Neural crest cell (in vitro differentiated cells): ENCODE measurements at places on chromosomes 4 and X. TPM values are rescaled to one million over a fixed set of nuclear protein-coding genes. Genes with fewer than 3 reads are reported as not detected.

- no peak overlapping the region for H3K4me3 ChIP-seq
- no peak for DNase-seq
- no peak overlapping the region for H3K27ac ChIP-seq
- H3K27me3 ChIP-seq: no peaks in the 10 kb centered on the region
These were observed 105.6 kb downstream of the APOOL start for GRCh38 chrX:85109235-85109634.

DNA sequence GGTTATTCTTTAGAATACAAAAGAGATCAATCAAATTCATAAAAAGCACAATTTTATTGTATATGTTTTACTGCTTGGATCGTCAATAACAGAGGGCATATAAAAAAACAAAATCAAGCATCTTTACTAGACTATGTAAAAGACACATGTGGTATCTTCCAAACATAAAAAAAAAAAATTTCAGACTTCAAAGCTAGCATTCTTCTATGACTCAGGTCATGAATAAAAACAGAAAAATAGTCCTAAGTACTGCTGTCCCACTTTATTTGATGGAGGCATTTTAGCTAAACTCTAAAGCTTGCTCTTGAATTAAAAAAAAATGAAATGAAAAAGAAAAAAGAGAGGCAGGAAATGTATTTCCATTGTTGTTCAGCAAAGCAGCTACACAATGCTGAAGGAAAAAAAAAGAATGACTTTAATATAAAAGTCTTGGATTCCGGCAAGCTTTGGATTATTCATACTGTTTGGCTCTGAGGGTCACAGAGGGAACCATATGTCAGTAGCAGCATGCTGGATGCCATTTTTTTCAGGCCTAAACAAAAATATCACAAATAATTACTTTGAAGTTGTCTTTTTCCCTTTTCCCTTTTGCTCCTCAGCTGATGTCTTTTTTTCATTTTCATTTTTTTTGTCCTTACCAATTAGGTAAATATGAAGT is 249.1 kb upstream of the DIAPH2 start:
- no peak overlapping the region for H3K4me3 ChIP-seq
- peaks cover 39% of the 10 kb centered on the region for H3K4me1 ChIP-seq
- H3K36me3 ChIP-seq: no peaks in the 10 kb centered on the region
- H3K27me3 ChIP-seq: no peaks in the 10 kb centered on the region
- no peak for DNase-seq

- H3K4me1 ChIP-seq: peaks cover 3% of the 10 kb centered on the region
- no peaks in the 10 kb centered on the region for H3K27me3 ChIP-seq
- no peak for DNase-seq
- peaks cover 10% of the 10 kb centered on the region for H3K36me3 ChIP-seq
- no peak overlapping the region for H3K27ac ChIP-seq
These were observed 113.8 kb upstream of the STIM2 start for GRCh38 chr4:26746802-26747213.

GRCh38 chr4:38647101-38647819 is 16.7 kb upstream of the KLF3 start:
- no peak overlapping the region for H3K27ac ChIP-seq
- H3K4me3 ChIP-seq: no peak overlapping the region
- no peaks in the 10 kb centered on the region for H3K4me1 ChIP-seq
- no peaks in the 10 kb centered on the region for H3K27me3 ChIP-seq
- DNase-seq: no peak

HELT gene
- not detected in 2 replicates for total RNA-seq

UGT2B10 gene
- not detected in 2 replicates for total RNA-seq

- H3K27me3 ChIP-seq: no peaks in the 10 kb centered on the region
- no peaks in the 10 kb centered on the region for H3K4me1 ChIP-seq
- H3K36me3 ChIP-seq: no peaks in the 10 kb centered on the region
- H3K27ac ChIP-seq: no peak overlapping the region
These were observed 633.2 kb upstream of the ACTRT1 start for GRCh38 chrX:128685387-128685786.

DNA sequence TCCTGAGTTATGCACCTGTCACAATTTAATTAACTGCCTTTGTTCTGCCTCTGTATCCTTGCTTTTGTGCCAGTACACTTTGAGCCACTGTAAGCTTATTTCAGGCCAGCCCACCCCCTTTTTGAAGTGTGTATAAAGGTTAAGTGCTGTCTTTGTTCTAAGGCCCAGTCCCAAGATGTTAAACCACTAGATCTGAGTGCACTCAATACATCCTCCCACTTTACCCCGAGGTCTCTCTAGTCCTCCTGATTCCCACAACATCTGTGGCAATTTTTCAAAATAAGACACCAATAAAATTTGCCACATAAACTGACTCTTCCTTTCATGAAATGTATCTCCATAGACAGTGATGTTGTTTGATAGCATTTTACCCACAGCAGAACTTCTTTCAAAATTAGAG is 124.1 kb upstream of the SPIN4 start:
- no peak overlapping the region for H3K27ac ChIP-seq
- peaks cover 38% of the 10 kb centered on the region for H3K36me3 ChIP-seq
- DNase-seq: no peak
- no peaks in the 10 kb centered on the region for H3K27me3 ChIP-seq
- no peaks in the 10 kb centered on the region for H3K4me1 ChIP-seq

- H3K4me1 ChIP-seq: peaks cover 5% of the 10 kb centered on the region
- DNase-seq: no peak
These were observed 1.4 kb upstream of the CXCL1 start for GRCh38 chr4:73867783-73868182.

- no peak overlapping the region for H3K27ac ChIP-seq
- no peaks in the 10 kb centered on the region for H3K27me3 ChIP-seq
- DNase-seq: no peak
- H3K4me3 ChIP-seq: no peak overlapping the region
- no peaks in the 10 kb centered on the region for H3K4me1 ChIP-seq
- H3K36me3 ChIP-seq: no peaks in the 10 kb centered on the region
These were observed 62.7 kb upstream of the EDNRA start for GRCh38 chr4:147418226-147418625.

GRCh38 chr4:76738086-76738931 is 159.6 kb downstream of the SOWAHB start:
- peaks cover 37% of the 10 kb centered on the region for H3K4me1 ChIP-seq
- H3K4me3 ChIP-seq: no peak overlapping the region
- H3K27ac ChIP-seq: no peak overlapping the region
- no peaks in the 10 kb centered on the region for H3K27me3 ChIP-seq
- peaks cover 12% of the 10 kb centered on the region for H3K36me3 ChIP-seq
- DNase-seq: no peak

GRCh38 chrX:71224098-71224708 is 1.2 kb downstream of the GJB1 start:
- peak overlapping the region; percentile 64 for H3K4me3 ChIP-seq
- peaks cover 46% of the 10 kb centered on the region for H3K4me1 ChIP-seq
- no peak for DNase-seq

TASL gene
- not detected in 2 replicates for total RNA-seq

GPRASP2 gene
- 20.3 and 20.9 TPM in 2 replicates for total RNA-seq

DAPP1 gene
- total RNA-seq: not detected in 2 replicates

DNA sequence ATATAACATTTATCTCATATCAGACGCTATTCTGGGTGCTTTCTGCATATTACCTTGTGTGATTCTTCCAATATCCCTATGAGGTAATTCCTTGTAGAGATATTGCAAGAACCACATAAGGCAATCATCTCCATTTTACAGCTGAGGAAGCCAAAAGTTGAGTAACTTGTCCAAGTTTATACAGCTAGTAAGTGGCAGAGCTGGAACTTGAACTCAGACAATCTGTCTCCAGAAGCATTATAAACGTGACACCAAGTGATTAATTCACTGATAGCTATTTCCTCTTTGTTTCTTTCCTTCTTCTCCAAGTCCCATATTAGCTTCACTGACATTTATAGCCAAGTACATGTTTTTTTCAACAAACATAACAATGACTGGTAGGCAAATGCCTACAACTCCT is 7.3 kb downstream of the EMCN start:
- no peaks in the 10 kb centered on the region for H3K27me3 ChIP-seq
- no peak overlapping the region for H3K27ac ChIP-seq
- DNase-seq: no peak

DNA sequence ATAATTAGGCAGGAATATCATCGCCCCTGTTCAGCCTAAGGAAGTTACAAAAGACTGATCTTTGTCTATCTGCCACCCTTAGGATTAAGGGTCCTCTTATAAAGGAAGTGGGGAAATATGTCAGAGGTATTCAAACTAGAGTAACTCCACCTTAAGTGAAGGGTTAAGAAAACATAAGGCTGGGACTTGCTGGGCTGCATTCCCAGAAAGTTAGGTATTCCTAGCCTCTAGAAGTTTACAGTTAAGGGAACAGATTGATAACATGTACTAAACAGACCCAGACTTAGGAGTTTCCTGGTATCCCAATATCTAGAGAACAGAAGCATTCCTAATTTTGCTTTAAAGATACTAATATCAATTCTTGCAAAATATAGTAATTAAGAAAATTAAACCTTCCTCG is 6.0 kb downstream of the CXCL2 start:
- H3K27me3 ChIP-seq: no peaks in the 10 kb centered on the region
- H3K4me1 ChIP-seq: peaks cover 3% of the 10 kb centered on the region
- DNase-seq: no peak
- peaks cover 3% of the 10 kb centered on the region for H3K36me3 ChIP-seq
- H3K27ac ChIP-seq: no peak overlapping the region
- H3K4me3 ChIP-seq: no peak overlapping the region

SRPX2 gene
- total RNA-seq: 0.30 and 0.35 TPM in 2 replicates

RTL9 gene
- total RNA-seq: 0.30 and 0.37 TPM in 2 replicates

- no peaks in the 10 kb centered on the region for H3K36me3 ChIP-seq
- H3K27ac ChIP-seq: no peak overlapping the region
- peaks cover 5% of the 10 kb centered on the region for H3K4me1 ChIP-seq
- no peaks in the 10 kb centered on the region for H3K27me3 ChIP-seq
- no peak overlapping the region for H3K4me3 ChIP-seq
These were observed 365.4 kb upstream of the TECRL start for GRCh38 chr4:64774626-64775025.

- no peak overlapping the region for H3K4me3 ChIP-seq
- no peak for DNase-seq
- H3K27me3 ChIP-seq: peaks cover 2% of the 10 kb centered on the region
- H3K4me1 ChIP-seq: no peaks in the 10 kb centered on the region
- no peak overlapping the region for H3K27ac ChIP-seq
These were observed 104.1 kb upstream of the LSM6 start for GRCh38 chr4:146071390-146071789.

F11 gene
- total RNA-seq: not detected in 2 replicates

SLC9B2 gene
- total RNA-seq: 21.6 and 24.9 TPM in 2 replicates

DNA sequence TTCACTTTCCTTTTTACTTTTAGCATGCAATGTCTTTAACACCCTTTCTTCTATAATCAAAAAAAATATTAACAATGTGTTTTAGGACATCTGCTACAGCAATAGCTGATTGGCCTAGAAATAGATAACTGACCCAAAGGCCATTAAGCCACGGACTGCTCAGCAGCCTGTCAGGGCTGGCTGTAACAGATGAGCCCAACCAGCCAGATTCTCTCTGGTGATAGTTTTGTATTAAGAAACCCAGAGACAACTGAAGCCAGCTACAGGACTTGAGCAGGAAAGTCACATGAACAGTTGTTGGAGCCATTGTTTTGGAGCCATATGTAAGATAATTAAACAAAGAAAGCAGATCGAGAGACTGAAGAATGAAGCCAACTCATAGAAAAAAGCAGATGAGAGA is 80.3 kb downstream of the DDIT4L start:
- peaks cover 10% of the 10 kb centered on the region for H3K4me1 ChIP-seq
- no peak for DNase-seq
- no peak overlapping the region for H3K4me3 ChIP-seq
- H3K27ac ChIP-seq: no peak overlapping the region
- no peaks in the 10 kb centered on the region for H3K36me3 ChIP-seq

DNA sequence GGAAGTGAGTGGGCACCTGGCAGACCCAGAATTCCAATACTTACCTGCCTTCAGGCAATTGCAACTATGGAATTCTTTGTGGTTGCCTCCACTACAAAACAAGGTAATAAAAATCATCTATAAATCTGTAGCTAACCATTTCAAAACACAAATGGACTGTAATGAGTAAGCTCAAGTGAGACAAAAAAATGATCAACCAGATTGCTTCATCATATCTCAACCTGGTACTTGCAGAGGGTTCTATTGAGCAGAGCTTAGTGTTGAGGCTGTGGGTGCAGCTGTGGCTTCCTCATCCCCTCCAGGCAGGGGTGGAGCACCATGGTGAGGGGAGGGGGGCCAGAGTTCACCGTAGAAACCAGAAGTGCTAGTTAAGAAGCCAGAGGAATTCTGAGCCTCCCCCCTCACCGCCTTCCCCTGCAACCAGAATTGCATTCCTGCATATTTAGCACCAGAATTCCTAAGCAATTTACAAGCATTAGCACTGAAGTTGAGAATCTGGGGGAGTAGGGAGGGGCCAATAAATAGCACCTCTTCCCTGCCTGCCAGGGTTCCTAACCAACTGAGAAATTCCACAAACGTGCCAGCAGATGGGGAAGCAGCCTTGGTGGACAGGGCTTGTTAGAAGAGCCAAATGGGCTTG is 11.5 kb downstream of the CTAG1A start:
- no peaks in the 10 kb centered on the region for H3K4me1 ChIP-seq
- peaks cover 6% of the 10 kb centered on the region for H3K27me3 ChIP-seq
- H3K4me3 ChIP-seq: no peak overlapping the region
- no peak for DNase-seq

DNA sequence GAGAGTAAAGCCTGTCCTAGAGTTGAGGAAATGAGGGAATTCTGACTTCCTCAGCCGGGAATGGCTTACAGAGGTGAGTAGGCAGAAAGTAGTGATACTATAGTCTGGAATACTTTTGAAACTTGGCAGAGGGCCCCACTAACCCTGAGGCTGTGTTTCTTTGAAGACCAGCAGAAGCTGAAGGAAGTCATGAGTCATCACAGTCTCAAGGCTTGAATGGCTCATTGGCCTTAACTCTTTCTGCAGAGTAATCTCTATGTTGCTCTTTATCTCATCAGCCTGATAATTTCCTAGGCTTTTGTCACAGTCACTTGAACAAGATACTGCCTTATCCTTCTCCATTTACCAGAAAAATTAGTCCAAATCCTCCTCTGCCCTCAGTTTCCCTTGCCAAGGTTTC is 80.8 kb downstream of the ANKRD50 start:
- peaks cover 29% of the 10 kb centered on the region for H3K4me1 ChIP-seq
- H3K36me3 ChIP-seq: peaks cover 2% of the 10 kb centered on the region
- H3K4me3 ChIP-seq: no peak overlapping the region
- no peak overlapping the region for H3K27ac ChIP-seq
- no peak for DNase-seq

DNA sequence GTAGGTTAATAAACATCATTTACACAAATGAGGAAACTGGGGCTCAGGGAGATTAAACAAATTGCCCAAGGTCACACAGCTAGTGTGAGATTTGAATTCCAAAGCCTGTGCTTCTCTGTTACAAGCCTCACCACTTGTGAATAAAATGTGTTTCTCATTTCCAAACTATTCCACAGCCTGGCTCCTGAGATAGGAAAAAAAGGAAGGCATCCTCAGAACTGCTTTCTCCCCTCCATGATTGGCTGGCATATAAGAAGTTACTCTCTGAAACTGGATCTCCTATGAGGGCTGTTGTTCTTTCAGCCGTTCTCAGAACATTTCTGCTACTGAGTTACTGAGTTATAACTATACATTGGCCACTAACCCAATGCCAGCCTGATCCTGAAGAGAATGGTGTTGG is 237.9 kb downstream of the MAML3 start:
- H3K36me3 ChIP-seq: no peaks in the 10 kb centered on the region
- no peak overlapping the region for H3K27ac ChIP-seq
- no peak for DNase-seq
- no peak overlapping the region for H3K4me3 ChIP-seq

GRCh38 chr4:56115898-56116297 is 167.2 kb downstream of the CEP135 start:
- H3K27ac ChIP-seq: no peak overlapping the region
- no peak for DNase-seq
- no peaks in the 10 kb centered on the region for H3K27me3 ChIP-seq
- no peaks in the 10 kb centered on the region for H3K36me3 ChIP-seq
- peaks cover 8% of the 10 kb centered on the region for H3K4me1 ChIP-seq
- H3K4me3 ChIP-seq: no peak overlapping the region

UGT2A3 gene
- total RNA-seq: not detected in 2 replicates
